ENCODE measurements at places on chromosomes 2 and 18.

- DNase-seq: no peak
Observed at GRCh38 chr2:157940024-157940423, 63.9 kb upstream of the ACVR1 start.

DNA sequence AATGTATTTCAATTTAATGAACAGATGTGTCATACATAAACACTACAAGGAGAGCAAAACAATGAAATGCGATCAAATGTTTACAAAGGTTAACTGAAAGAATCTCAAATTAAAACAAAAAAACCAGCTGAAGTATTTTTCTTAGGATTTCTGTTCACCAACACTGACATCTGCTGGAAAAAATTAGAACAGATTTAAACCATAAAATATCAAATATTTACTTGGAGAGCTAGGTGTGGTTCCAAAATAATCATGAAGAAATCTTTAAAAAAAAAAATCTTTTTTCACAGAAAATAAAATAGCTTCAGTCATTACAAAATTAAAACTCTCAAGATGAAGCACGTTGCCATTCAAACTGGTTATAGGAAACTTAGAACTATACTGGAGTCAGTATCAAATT is 13.8 kb downstream of the MMADHC start:
- peak; percentile 30 for DNase-seq

GRCh38 chr2:203971251-203971650 is 34.7 kb downstream of the ICOS start:
- DNase-seq: no peak

DNA sequence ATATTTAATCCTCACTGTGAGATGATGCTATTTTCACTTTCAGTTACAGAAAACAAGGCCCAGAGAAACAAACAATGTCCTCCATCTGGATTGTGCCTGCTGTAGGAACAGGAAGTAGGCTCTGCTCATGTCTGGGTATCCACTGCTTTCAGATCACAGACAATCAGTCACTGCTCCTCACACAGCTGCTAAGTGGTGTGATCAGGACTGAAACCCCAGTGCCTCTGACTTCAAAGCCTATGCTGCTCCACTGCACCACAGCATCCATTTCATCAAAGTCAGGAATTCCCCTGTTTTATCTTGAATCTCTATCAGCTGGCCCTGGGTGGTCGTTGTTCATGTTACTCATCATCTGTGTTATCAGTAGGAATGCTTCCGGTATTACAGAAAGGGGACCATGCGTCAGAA is 303.8 kb upstream of the TRIB2 start:
- DNase-seq: peak; percentile 72

DNA sequence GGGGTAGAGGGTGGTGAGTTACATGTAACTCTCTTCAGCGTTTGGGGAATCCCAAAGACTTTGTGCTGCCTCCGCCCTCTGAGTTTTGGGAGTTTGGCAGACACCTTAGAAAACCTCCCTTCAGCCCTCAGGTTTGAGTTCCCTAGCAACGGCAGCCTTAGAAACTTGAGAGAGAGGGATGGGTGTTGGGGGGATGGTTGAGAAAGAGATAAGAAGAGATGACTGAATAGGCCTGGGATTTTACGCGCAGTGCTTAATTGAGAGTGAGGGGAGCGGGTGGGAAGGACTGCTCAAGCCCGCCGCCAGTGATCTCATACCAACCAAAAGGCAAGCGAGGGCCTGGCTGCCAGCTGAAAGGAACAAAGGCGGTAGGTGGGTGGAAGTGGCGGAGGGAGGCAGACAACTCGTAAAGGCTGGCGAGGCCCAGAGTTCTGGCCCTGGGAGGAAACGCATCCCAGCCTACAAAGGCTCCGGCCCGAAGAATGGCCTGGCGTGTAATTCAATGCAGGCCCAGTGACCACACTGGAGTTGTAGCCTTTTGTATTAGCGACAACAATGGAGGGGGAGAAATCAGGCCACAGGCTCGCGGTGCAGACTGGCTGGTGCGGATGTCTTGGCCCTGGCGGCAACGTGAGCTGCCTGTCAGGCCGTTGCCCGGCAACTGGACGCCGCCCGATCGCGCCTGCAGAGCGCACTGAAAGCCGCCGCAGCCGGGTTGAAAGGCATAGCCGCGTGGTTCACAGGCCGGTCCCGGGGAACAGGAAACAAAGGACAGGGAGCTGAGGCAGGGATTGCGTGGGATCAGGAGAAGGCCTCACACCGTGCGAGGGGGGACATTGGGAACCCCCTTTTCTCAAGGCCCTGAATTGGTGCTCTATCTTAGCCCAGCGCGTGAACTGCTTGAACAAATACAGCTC is 39.9 kb upstream of the DARS1 start:
- DNase-seq: peak; percentile 68

DNA sequence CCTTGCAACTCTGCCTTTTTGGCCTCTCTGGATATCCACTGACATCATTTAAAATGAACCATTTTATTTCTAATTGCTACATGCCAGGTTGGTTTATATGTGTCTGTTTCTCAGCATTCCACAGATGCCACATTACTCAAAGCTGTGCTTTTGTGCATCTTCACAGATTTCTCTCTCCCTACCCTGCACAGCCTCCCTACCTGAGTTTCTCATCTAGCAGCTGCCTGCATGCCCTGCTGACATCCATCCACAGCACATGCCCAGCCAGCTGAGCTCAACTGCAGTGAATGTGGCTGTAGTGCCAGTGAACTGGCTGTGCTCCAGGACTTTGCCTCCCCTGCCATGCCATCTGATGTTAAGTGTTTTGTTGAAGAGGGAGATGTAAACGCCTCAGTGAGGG is 44.5 kb downstream of the PKP4 start:
- DNase-seq: no peak

- no peak for DNase-seq
Observed at GRCh38 chr2:20937353-20937752, 106.5 kb downstream of the APOB start.

DNA sequence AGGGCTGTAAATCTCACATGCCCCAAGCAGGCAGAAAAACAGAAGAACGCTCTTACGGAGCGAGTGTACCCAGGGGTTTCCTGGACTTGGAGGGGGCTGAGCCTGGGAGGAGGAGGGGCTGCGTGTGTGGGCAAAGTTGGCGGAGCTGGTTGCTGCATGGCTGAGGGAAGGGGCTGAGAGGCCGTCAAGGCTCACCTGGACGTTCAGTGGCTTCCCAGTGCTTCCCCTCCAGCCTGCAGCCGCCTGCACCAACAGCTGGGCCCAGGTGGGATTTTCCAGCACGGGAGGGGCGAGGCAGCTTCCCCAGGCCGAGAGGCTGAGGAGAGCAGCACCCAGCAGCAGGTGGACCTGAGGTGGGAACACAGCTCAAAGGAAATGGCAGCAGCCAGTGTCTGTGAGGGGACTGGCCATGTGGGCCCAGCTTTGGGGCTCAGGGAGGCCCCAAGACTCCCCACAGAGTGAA is 70.6 kb upstream of the CTDP1 start:
- no peak for DNase-seq

DNA sequence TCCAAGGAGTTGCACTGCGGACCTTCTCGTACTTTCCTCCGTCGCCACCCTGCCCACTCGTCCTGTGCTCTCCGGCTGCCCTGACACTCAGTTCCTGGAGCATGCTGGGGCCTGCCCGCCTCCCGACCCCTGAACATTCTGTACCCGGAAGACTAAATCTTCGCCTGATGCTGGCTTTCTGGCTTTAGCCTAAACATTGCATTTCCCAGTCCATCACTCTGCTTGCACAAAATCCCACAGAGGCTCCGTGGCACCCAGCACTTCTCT is 550 bp upstream of the SFXN5 start:
- DNase-seq: peak; percentile 57

DNA sequence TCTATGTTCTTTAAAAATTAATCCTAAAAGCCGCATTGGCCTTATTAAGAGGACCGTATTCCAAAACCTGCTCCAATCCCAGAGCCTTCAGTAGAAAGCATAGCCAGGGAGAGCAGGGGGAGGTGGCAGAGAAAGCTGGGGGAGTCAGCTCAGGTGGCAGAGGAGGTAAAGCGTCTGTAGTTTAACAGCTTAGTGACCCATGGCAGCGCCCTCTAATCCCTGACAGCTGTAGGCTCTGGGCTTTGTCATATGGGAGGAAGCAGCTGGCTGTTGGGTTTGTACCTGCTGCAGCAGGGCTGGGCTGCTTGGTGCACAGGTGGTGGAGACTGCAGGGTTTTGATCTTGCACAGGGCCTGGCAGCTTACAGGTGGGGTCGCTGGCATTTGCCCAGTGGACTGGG is 50.6 kb downstream of the THNSL2 start:
- no peak for DNase-seq

DNA sequence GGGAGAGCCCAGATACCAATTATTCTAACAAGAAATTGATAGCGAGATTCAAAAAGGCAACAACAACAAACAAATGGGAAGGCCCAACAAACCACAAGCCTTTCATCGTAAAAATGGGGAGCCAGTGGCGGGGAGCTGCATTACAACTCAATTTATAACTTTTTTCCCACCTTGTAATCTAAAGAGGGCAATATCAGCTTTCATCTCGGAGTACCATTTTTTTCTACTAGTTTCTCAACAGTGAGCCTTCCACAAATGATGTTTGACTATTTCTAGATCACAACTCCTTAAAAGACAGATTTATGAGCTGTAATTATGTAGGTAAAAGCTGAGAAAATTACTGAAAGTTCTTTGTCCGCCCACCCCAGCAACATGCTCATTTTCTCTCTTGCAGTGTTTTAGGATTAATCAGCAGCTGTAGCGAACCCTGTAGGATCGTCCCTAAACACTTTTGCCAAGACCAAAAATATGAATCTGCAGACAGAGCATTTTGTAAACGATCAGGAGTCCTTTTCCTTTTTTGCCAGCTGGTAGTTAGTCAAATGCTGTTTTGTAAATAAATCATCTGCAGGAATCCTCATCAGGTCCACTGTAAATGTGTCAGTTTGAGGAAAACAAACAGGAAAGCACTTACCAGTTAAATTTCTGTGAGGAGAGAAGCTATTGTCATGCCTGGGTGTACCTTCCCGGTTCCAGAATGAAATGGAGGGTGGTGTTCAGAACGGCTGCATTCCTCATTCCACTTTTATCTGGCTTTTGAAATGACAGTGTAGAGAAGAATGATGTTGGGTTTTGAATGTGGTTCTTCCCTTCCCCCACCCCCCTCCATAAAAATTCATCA is 53.2 kb downstream of the EEF1B2 start:
- DNase-seq: peak; percentile 72

DNA sequence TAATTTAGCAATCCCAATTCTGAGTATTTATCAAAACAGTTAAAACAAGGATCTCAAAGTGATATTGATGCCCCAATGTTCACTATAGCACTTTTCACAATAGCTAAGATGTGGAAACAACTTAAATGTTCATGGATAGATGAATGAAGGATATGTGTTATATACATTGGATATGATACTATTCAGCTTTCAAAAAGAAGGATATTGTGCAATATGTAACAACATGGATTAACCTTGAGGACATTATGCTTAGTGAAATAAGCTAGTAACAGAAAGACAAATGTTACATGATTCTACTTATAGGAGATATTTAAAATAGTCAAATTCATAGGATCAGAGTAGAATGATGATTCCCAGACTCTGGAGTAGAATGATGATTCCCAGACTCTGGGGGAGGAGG is 78.0 kb downstream of the INSIG2 start:
- DNase-seq: no peak

- DNase-seq: peak; percentile 99
Observed at GRCh38 chr2:226661789-226662545, 137.7 kb downstream of the IRS1 start.

DNA sequence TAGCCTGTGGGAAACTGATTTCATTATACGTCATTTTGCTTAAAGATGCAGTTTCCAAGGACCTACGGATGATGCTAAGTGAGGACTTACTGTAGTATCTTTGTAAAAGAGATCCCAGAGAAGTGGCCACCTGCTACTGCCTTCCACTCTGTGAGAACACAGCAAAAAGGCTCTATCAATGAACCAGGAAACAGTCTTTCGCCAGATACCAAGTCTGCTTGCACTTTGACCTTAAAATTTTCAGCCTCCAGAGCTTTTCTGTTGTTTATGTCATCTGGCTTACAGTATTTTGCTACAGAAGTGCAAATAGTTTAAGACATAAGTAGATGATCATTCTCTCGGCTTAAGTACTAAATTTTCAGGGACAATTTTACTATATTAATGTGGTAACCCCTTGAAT is 847.9 kb upstream of the CHAC2 start:
- peak; percentile 43 for DNase-seq

- peak; percentile 1 for DNase-seq
Observed at GRCh38 chr18:57397440-57398132, 37.6 kb upstream of the ONECUT2 start.

GRCh38 chr2:233919938-233920337 is 2.8 kb downstream of the TRPM8 start:
- peak; percentile 32 for DNase-seq

GRCh38 chr2:204796581-204796980 is 251.3 kb downstream of the PARD3B start:
- DNase-seq: no peak

GRCh38 chr2:195151711-195152110 is 505.3 kb upstream of the SLC39A10 start:
- no peak for DNase-seq

DNA sequence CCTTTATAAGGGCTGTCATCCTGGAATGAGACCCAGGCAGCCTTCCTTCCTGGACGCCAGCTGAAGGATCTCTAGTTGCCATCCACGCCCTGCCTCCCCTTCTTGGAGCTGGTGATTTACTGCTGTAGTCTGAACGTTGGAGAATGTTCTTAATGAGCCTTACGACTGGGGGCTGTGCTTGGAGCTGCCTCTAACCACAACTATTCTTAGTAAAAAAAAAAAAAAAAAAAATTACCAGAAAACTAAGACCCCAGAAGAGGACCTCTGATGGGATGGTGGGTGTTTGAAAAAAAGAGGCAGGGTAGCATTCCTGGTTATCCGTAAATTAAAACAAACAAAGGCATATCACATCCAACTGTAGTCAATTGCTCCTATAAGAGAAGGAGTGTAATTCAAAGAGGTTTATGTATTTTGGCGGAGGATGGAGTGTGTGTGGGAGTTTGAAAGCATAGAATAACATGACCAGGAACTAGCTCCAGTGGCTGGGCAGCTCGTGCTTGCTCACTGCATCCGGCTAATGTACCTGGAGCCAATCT is 105.4 kb downstream of the QPCT start:
- peak; percentile 51 for DNase-seq

DNA sequence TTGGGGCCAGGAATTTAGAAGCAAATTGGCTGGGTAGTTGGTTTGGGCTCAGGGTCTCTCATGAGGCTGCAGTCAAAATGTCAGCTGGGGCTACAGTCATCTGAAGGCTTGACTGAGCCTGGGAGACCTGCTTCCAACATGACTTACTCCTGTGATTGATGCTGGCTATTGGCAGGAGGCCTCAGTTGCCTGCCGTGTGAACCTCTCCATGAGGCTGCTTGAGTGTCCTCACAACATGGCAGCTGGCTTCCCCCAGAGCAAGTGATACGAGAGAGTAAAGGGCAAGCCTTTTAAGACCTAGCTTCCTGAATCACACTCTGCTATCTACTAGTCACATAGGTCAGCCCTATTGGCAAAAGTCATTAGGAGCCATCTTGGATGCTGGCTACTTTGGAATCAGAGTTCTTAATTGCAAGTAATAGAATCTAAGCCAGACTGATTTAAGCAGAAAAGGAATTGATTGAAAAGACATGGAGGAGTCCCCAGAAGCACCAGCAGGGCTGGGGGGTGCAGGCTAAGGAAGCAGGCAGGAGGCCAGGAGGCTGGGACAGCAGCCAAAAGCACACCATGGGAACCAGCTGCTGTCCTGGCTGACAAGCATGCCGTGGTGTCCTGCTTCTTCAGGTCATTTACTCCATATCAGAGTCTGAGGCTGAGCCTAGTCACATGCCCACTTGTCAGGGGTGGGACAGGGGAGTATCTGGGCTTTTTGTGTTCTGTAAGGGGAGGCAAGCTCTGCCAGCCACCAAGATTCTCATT is 7.8 kb upstream of the GIGYF2 start:
- DNase-seq: peak; percentile 81

- DNase-seq: no peak
Observed at GRCh38 chr2:233244818-233245217, 6.7 kb upstream of the ATG16L1 start.

- DNase-seq: peak; percentile 40
Observed at GRCh38 chr18:10546557-10547300, 20.9 kb downstream of the NAPG start.

Data from choroid plexus epithelial cell (primary cell).